ENCODE measurements at places on chromosomes 5 and 9.
A peak's percentile ranks its signal among the peaks of the same experiment; 100 is the strongest.

- DNase-seq: peak; percentile 10
Measured at GRCh38 chr5:54832858-54833257, 152.5 kb downstream of the ESM1 start.

- DNase-seq: no peak
Measured at GRCh38 chr9:106883030-106883429, 20.1 kb downstream of the ZNF462 start.

GRCh38 chr5:95887977-95888376, 65.5 kb upstream of the GLRX start:
- no peak for DNase-seq

DNA sequence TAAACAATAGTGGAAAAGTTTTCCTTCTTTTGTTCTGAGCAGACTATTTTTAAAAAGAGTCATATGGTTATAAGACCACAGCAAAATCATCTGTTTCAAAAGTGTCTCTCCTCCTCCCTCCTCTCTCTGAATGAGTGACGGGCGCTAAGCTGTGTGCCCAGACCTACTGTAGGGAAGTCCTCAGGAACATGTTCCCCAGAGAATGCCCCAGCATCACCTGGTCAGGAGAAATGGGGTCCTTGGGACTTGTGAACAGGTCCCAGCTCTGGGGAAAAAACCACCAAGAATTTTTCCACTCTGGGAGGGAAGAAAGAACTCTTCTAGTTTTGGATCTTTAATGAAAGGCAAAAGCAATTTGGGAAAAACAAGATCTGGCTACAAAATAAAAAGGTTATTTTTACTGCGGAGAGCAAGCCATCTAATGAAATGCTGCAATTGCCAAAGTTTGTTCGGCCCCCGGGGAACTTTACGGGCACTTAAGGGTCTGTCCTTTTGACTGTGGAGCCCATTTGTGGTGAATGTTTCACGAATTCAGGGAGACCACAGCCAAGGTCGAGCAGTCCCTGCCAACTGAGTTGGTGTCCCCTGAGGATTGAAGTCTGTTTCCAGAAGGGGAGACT, 25.9 kb downstream of the BOD1 start:
- DNase-seq: no peak

DNA sequence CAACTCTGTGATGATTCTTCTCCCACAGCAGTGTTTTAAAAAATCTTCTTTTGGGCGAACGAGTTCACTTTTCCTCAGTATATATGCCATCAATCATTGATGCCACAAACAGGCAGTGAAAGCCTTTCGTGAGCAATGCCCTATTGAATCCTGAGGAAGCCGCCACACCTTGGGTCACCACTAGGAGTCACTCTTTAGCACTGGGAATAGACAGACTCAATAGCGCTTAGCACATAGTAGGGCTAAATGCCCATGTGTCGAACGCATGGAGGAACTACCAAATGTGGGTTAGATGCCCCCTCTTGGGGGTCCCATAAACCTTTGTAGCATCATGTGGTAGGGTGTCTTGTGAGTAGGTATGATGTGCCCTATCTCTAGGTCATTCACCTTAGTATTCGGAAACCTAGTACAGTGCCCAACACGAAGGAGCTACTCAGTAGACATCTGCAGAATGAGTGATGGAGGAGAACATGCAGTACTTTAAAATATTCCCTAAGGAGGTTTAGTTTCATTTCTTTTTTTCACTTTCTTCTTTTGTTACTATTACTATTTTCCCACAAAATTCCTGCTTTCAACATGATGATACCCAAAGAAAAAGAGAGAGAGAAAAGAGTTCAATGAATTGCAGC, 603.7 kb downstream of the BNC2 start:
- DNase-seq: no peak

DNA sequence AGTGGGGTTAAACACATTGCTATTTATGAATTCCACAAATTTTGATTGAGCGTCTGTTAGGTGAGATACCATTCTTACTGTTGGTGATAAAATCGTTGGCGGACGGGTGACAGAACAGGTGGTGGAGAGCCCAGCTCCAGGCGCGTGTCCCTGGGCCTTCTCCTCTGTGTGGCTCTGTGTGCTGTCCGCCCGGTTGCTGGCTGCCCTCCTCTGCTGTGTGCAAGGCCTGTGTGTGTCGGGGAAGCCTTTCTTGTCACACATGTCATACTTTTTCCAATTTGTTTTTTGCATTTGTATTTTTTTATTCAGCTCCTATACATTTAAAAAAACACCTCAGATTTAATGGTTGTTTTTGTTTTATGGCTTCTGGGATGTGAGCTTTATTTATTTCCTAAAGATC, 33.9 kb downstream of the TENT4A start:
- no peak for DNase-seq

DNA sequence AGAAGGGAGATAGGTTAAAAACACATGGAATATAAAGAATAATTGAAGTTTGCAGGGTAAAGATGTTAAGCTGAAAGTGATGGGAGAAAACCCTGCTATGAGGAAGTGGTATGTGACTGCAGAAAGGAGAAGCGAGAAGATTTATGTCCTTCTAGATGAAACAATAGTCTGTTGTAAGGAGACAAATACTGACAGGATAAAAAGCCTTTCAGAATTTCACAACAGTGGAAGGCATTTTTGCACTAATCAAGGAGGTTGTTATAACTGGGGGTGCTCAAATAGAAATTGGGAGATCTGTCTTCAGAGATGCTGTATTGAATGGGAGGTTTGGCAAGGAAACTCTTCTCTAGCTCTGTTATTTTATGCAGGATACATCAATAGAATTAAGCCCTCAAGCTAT, 69.6 kb downstream of the NMUR2 start:
- no peak for DNase-seq

DNA sequence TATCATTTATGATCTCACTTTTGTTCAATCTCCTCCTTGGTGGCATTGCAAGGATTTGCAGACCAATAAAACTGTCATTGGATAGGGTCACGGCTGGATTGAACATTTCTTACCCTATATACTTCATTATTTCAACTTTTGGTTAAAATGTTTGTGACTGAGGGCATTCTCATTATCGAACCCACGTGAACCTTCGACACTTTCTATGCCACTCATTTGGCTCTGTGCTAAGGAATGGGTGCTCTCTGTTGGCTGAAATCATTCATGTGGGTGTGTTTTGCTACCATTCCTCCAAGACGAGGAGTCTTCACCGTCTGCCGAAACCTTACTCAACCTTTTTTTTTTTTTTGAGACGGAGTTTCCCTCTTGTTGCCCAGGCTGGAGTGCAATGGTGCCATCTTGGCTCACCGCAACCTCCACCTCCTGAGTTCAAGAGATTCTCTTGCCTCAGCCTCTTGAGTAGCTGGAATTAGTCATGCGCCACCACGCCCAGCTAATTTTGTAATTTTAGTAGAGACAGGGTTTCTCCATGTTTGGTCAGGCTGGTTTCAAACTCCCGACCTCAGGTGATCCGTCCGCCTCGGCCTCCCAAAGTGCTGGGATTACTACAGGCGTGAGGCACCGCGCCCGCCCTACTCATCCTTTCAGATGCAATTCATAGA, 62.5 kb downstream of the CSNK1A1 start:
- DNase-seq: no peak

DNA sequence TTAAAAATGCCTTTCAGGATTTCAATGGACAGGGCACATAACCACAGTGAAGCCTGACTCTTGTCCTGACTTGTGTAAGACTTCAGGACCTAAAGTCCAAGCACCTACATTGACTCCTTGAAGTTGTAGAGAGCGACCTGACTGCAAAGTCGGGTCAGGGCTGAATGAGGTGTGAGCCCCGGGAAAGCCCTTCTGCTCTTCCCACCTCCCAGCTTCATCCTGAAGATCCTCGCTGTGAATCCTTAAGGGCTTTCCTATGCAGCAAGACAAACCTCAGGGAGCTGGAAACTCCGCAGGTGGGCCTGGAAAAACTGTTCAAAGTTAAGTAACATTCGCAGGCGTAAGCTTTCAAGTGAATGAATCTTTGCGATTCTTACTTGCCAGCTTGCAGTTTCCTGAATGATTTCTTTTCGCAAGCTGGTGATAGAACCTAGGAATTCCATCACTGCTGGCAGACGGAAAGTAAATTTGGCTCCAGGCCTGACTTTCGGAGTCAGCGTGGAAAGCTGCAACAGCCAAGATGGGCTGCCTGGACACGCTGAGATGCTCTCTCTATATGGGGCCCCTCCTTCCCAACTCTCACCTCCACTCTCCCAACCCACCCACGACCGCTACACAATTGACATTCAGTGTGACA, 10.9 kb downstream of the SEMA5A start:
- DNase-seq: no peak

DNA sequence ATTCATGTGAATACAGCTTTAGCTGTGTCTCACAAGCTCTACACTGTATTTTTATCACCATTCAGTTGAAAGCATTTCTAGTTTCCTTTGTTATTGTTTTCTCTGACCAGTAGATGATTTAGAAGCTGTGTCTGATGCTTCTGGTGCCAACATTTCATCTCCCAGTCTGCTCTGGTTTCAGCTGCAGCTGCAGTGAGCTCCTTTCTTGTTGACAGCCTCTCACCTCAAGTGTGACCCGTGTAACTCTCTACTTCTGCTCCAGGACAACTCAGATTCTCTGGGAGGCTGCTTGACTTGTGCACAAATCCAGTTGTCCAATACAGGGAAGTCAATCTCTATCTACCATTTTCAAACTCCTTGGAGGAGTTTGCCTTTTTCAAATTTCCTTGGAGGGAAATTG, 504.8 kb downstream of the DIRAS2 start:
- no peak for DNase-seq

DNA sequence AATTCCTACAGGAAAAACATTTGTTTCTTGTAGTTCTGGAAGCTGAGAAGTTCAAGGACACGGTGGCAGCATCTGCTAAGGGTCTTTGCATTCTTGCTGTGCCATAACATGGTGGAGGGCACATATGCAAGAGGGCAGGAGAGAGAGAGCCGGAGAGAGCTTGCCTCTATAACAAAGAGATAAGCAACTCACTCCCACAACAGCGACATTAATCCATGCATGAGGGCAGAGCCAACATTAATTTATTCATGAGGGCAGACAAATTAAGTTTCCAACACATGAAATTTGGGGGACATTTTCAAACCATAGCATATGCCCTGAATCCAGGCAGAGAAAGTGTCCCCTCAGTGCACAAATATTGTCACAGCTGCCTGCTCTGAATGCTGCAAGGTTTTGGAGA, 4.4 kb upstream of the GTF3C5 start:
- DNase-seq: no peak

GRCh38 chr9:19985081-19985480, 196.2 kb upstream of the SLC24A2 start:
- no peak for DNase-seq
